ENCODE measurements at places on chromosomes 6 and 20.

DNA sequence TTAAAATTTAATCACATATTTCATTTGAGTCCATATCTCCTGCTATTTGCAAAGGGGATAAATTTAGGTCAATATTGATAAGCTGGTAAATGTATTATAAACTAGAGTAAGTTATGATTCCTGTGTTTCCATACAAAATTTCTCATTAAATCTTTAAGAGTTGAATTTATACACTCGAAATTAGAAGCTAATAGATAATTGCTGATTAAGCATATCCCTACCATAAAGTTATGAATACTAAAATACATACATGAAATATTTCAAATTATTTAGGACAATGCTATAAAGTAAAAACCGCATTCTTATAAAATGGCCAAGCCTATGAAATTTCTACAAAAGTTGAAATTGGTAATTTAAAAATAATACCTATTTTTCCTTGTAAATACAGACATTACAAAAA, 71.5 kb downstream of the FAM184A start:
- DNase-seq = no peak

- peak; percentile 4 for DNase-seq
Observed at GRCh38 chr6:169520104-169520503, 181.7 kb downstream of the WDR27 start.

- DNase-seq = no peak
Observed at GRCh38 chr6:36691011-36691410, 6.6 kb upstream of the RAB44 start.

DNA sequence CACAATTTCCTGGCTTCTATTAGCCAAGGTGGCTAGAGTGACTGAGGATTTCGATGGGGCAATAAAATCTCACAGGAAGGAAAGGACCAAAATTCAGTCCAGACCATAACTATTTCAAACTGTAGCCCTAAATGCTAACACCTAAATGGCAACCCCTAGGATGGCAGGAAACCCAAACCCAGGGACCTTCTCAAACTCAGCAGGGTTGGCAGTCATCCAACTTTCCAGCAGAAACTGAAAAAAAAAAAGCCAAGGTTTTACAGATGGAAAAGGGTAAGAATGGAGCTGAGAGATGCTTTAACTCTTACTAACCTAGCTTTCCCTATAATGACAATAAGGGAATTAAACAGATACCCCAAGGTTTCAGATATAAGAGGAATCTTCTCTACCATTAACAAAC, 10.5 kb downstream of the IBTK start:
- peak; percentile 30 for DNase-seq

- DNase-seq = no peak
Observed at GRCh38 chr20:50642288-50642803, 49.0 kb downstream of the RIPOR3 start.

Data from NCI-H345 (cell line).